NCI-H446 treated with DMSO at 0.1 percent for 48 hours (cell line): ENCODE measurements at places on chromosomes 5 and 9.

DNA sequence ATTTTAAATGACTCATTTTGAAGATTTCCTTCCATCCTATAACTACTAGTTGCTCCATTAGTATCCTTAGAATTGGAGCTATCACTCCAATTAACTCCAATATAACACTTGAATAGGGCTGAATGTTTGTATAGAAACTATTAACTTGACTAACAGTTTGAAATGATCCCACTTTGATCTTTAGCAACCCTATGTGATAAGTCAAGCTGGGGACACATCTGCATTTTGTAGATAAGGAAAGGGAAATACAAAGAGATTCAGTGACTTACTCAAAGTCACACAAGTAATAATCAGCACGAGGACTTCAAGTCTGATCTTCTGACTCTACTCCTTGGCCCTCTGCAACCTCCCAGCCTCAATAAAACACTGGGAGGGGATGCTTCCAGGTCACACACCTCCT is 101.1 kb downstream of the TMEM215 start:
- no peak for DNase-seq

GRCh38 chr5:140828362-140828737 is 590 bp downstream of the PCDHA6 start:
- DNase-seq, result peak; percentile 19

GRCh38 chr5:74538206-74538661 is 102.3 kb downstream of the ENC1 start:
- DNase-seq, result no peak

GRCh38 chr5:173486355-173487225 is 129.9 kb downstream of the BOD1 start:
- DNase-seq, result no peak

DNA sequence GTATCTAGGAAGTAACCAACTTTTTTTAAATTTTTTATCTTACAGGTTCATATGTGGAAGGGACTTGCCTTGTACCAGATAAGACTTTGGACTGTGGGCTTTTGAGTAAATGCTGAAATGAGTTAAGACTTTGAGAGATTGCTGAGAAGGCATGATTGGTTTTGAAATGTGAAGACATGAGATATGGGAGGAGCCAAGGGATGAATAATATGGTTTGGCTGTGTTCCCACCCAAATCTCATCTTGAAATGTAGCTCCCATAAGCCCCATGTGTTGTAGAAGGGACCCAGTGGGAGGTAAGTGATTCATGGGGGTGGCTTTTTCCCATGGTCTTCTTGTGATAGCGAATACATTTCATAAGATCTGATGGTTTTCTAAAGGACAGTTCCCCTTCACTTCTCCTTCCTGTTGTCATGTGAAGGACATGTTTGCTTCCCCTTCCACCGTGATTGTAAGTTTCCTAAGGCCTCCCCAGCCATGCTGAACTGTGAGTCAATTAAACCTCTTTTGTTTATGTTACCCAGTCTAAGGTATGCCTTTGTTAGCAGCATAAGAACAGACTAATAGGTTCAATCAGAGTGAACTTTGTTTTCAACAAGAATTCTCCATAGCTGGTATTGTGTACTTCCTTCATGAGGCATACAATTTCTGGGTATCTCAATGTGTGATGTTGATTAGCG is 535.6 kb upstream of the MEF2C start:
- DNase-seq, result no peak

DNA sequence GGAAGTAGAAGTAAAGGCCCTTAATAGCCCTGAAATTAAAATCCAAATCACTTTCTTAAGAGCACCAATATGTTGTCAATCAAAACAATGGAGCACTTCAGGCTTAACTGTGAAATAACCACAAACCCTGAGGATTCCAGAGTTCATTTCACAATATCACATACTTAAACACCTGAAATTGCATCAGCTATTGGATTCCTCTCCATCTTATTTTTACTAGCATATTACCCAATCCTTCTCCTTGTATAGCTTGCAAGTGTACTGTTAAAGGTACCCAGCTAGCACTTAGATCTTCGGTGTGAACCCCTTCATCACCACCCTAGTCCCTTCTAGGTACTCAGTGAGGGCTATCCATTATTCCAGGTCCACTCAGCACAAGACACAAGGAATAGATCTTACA is 287.3 kb downstream of the EFNA5 start:
- no peak for DNase-seq

GRCh38 chr5:139637438-139638089 is 10.6 kb upstream of the CXXC5 start:
- peak; percentile 52 for DNase-seq

DNA sequence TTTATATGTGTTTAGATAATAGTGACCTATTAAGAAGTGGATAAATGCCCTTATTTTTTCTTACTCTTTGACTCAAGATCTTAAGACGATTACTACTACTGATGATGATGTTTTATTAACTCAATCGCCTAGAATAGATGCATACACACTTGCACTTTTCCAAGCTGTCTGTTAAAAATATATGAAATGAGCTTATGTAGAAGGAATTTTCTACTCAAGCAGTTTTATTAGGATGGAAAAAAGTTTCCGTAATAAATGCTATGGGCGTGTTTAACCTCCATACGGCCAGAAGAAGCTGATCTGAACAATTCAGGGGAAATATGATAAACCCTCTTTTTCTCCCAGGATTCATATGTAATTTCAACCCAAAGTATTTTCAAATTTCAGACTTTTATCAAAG is 455.7 kb upstream of the MPDZ start:
- no peak for DNase-seq

DNA sequence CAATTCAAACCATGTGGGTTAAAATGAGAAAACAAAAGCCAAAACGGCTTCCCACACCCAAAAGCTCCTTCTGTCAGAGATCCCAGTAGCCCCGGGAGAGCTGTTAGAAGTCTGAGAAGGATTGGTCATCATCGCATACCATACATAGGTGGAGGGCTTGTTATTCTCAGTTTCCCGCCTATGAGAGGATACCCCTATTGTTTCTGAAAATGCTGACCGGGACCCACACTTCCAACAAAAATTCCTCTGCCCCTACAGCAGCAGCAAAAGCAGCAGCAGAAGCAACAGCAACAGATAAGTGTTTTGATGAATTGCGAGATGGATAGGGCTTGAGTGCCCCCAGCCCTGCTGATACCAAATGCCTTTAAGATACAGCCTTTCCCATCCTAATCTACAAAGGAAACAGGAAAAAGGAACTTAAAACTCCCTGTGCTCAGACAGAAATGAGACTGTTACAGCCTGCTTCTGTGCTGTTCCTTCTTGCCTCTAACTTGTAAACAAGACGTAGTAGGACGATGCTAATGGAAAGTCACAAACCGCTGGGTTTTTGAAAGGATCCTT is at the start of gene TEK:
Gene TEK, plus strand, starts transcription at position 245 of the 561 bp plus-strand sequence. CDS start 366 bp downstream, outside the sequence.
- no peak for DNase-seq

GRCh38 chr9:124352616-124353015 is 62.6 kb downstream of the PSMB7 start:
- no peak for DNase-seq

- no peak for DNase-seq
Observed at GRCh38 chr9:133356391-133357091, at the start of the genes SURF1 and SURF2. Gene SURF1 (minus strand): TSS chr9:133356487. CDS start chr9:133356453, 34 bp downstream. Gene SURF2 (plus strand): TSS chr9:133356550. CDS start chr9:133356593, 43 bp downstream.

DNA sequence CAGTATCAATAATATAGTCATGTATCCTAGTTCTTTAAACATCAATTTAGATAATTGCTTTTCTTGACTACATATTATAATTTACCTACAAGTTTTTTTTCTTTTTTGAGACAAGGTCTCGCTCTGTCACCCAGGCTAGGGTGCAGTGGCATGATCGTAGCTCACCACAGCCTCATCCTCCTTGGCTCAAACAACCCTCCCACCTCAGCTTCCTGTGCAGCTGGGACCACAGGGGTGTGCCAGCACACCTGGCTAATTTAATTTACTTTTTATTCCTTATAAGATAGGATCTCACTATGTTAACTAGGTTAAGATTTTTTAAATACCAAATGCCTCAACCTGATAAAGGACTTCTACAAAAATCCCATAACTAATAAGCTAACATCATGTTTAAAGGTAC is 21.1 kb downstream of the UIMC1 start:
- no peak for DNase-seq

DNA sequence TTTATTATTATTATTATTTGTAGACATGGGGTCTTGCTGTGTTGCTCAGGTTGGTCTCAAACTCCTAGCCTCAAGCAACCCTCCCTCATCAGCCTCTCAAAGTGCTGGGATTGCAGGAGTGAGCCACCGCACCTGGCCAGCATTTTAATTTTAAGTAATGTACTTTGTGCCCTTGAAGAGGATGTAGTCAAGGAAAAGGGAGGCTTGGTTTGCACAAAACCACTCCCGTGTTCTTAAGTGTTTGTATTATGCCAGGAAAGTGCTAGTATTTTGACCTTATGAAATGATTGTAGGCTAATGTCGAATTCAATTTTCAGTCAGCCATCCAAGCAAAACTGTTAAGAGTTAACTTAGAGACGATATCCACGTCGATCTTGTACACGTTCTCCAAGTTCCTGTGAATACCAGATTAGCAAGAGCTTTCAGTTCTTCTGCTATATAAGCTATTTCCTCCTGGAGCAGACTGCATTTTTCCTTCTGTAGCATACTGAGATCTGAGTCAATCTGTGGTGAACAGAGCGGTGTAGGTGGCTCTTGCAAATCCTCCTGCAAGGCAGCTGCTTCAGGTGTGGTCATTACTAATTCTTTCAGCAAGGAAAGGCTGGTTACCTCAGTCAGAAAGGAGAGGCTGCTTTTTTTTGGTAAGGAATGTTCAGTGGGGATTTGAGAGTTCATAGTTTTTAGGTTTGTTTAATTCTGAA is 23.7 kb downstream of the CCDC171 start:
- DNase-seq, result no peak

DNA sequence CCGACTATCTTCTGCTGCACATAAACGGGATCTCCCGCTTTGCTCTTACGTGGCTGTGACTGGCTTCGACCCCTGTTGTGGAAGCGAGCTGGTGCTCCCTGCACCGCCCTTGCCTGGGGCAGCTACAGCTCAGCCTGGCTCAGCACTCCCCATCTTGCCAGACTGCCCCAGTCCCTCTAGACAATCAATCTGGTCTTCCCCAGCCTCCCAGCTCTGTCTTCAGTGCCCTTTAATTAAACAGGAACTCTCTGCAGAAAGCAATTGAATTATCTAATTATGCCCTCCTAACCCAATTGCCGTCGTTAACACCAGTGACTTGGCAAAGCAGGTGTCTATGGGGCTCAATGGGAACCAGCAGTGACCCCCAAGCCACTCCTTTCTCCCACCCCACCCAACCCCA is 18.9 kb upstream of the NTNG2 start:
- no peak for DNase-seq

DNA sequence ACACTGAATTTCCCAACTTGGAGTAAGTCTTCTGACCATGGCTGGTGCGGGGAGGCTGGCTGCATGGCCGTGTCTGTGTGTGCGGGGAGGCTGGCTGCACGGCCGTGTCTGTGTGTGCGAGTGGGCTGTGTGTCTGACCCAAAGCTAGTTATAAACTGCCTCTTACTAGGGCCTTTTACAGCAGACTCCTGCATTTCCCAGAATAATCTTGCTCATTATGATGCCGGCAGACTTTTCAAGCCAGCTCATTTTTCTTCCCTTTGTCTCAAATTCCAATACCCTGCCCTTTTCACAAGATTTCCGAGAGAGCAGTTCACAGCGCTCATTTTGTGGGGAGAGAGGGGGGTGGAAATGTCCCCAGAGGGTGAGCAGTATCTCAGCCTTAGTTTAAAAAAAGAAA is 470.7 kb upstream of the BRINP1 start:
- no peak for DNase-seq

DNA sequence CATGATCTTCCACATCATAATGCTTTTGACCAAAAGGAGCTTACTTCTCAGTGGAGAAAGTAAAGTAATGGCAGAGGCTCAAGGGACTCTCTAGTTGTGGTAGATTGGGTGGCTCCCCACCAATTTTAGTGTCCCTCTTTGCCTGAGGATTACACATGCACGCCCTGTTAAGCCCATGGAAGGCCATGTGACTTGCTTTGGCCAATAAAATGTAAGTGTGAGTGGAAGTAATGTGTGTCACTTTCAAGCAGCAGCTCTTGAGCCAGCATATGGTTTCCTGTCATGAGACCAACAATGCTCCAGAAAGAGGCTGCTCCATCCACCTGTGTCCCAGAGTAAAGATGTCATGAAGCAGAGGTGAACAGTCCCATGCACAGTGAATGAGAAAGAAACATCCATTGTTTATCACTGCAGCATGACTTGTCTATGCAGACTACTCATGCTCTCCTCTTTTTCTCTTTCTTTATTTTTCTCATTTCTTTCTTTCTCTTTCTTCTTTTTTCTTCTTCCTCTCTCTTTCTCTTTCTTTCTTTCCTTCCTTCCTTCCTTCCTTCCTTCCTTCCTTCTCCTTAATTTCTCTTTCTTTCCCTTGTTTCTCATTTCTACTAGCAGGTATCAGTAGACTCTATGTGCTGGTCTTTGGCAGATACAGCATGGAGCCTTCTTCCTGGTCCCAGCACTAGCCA is 57.3 kb upstream of the EGFLAM start:
- DNase-seq, result no peak

DNA sequence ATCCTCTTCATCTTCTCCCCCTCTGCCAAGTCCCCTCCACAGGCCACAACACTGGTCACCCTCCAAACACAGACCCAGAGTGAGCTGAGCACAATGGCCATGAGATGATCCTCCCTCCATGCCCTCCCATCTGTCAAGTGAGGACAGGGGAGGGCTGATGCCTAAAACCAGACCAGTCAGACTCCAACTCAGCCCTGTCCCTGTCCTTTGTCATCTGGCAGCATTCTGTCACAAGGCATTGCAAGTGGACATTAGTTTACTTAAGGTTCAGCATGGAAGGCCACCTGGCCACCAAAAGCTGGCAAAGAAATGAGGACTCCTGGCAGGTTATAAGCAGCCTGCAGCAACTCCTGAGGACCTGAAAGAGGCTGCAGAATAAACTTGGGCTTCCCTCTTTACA is 136.2 kb upstream of the SLC30A5 start:
- no peak for DNase-seq
